ENCODE measurements at places on chromosomes 16 and 17. TPM values are rescaled to one million over a fixed set of nuclear protein-coding genes. Genes with fewer than 3 reads are reported as not detected.

Gene FAM171A2
- total RNA-seq: 10.6 TPM

Gene STH
- total RNA-seq: not detected

Gene TIGD7
- total RNA-seq: 15.7 TPM

Gene CMTM1
- total RNA-seq: 7.1 TPM

Gene POLR3K
- total RNA-seq: 10.9 TPM

Gene BAHCC1
- total RNA-seq: 31.9 TPM

Gene CDT1
- 1.9 TPM for total RNA-seq

Gene CDH8
- total RNA-seq: 1.1 TPM

Gene HIC1
- 78.8 TPM for total RNA-seq

Gene KRT36
- not detected for total RNA-seq

Gene TBC1D3
- total RNA-seq: not detected

Gene FMNL1
- total RNA-seq: 11.1 TPM

Gene ORAI3
- total RNA-seq: 21.5 TPM

Gene CCL5
- 0.28 TPM for total RNA-seq

Gene NPIPB6
- total RNA-seq: 3.3 TPM

Gene CFAP97D1
- not detected for total RNA-seq

Gene TCAP
- total RNA-seq: 1.3 TPM

Gene TAF15
- 110 TPM for total RNA-seq

Gene PIP4K2B
- total RNA-seq: 32.1 TPM

Gene ABI3
- 2.3 TPM for total RNA-seq

Gene SLC6A4
- not detected for total RNA-seq

Gene ZFPM1
- total RNA-seq: 11.4 TPM

Gene ABCA9
- total RNA-seq: 26.1 TPM

Gene FBXL19
- 13.8 TPM for total RNA-seq

Gene HERPUD1
- 192 TPM for total RNA-seq

Gene TBC1D3K
- total RNA-seq: not detected

Gene KRT9
- not detected for total RNA-seq

Gene UBE2Z
- 56.4 TPM for total RNA-seq

Gene CCL3
- total RNA-seq: 3.1 TPM

Gene ZSCAN10
- 0.47 TPM for total RNA-seq

Gene ZNF385C
- 1.3 TPM for total RNA-seq

Gene CCL4
- 2.3 TPM for total RNA-seq

Gene ZNF213
- 4.7 TPM for total RNA-seq

Data from ovary (tissue), 10 donors.